ENCODE measurements at places on chromosomes 5 and 9. TPM values are rescaled to one million over a fixed set of nuclear protein-coding genes. Genes with fewer than 3 reads are reported as not detected.

DNA sequence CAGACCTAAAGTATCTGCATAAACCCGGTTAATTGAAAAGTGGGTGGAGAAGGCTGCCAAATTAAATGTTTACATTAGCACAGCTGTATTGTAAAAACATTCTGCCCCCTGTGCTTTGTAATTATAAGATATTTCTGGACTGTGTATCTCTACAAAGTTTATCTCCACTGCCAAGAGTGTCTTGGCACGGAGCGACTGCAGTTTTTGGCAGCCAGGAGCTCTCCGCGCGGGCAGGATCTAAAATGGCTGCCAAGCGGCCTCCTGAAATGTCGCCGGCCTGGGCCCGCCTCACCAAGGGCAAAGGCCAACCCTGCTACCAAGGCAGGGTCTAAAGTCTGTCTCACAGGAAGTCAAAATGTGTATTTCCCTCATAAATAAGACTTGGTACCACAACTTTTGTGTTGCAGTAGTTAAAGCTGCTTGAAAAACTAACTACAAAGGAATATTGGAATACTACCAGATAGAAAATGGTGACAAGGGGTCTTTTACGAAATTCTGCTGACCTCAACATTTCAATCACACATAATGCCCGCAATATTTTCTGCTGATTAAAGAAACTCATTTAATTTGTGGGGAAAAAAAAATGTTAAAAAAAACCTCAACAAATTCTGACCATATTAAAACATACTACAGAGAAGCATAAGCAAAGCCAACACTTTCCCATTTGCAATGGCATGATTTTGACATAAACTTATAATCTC, 110.4 kb downstream of the NFIB start:
- peak overlapping the region; percentile 35 for H3K4me3 ChIP-seq
- H3K27me3 ChIP-seq = no peaks in the 10 kb centered on the region
- peak overlapping the region; percentile 36 for H3K27ac ChIP-seq
- peak; percentile 41 for DNase-seq

DNA sequence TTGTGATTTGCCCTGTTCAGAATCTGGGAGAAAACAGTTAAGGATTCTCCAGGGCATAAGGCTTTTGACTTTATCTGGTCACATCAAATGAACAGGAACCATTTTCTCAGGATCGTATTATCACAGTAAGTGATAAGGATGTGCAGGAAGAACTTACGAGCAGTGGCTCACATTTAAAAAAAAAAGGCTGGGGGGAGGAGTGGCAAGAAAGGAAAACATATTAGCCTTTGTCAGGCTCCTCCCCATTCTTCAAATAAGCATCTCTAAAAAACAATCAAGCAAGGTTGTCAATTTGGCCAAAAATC, 234.3 kb upstream of the TMEM161B start:
- no peak overlapping the region for H3K27ac ChIP-seq
- no peak for DNase-seq
- H3K4me1 ChIP-seq = no peaks in the 10 kb centered on the region
- no peaks in the 10 kb centered on the region for H3K27me3 ChIP-seq
- peak overlapping the region; percentile 58 for H3K4me3 ChIP-seq

The FABP6 gene
- not detected for total RNA-seq

- no peak overlapping the region for H3K4me3 ChIP-seq
- no peaks in the 10 kb centered on the region for H3K27me3 ChIP-seq
- H3K36me3 ChIP-seq = no peaks in the 10 kb centered on the region
- no peak overlapping the region for H3K27ac ChIP-seq
These were observed 47.2 kb upstream of the FBXL7 start for GRCh38 chr5:15452781-15453180.

DNA sequence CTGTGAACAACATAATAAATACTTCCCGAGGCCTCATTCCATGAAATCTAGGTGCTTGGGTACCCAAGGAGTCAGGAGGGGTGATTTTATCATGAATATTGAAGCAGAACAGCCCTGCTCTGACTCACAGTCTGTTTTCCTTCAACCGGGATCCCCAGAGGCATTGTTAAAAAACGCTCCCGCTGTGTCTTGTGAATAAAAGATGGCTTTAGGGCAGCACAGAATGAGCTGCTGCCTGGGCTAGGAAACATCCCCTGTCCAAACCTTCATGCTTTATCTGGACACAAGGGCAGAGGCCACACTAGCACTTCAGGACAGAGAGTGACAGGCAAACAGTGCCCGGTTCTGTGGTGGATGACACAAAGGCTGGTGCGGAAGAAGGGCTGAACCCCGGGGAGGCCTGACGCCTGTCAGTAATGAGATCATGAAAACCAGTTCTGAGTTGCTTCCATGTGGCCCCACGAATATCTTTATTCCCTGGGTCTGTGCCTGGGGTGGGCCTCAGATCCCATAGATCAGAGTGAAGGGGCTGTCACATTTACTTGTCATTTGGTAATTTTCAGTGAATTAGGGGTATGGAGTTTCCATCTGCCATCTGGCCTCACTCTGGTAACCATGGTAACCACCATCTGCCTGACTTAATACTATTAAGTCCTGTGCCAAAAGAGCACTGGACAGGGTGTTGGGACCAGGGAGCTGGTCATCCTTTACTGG, 2.6 kb downstream of the IGFBPL1 start:
- H3K4me3 ChIP-seq = no peak overlapping the region
- no peaks in the 10 kb centered on the region for H3K36me3 ChIP-seq
- no peak overlapping the region for H3K27ac ChIP-seq
- H3K4me1 ChIP-seq = peaks cover 2% of the 10 kb centered on the region

- no peak for DNase-seq
- peaks cover 9% of the 10 kb centered on the region for H3K4me1 ChIP-seq
- no peaks in the 10 kb centered on the region for H3K27me3 ChIP-seq
- H3K4me3 ChIP-seq = no peak overlapping the region
These were observed 4.5 kb upstream of the PLPP6 start for GRCh38 chr9:4657426-4658159.

DNA sequence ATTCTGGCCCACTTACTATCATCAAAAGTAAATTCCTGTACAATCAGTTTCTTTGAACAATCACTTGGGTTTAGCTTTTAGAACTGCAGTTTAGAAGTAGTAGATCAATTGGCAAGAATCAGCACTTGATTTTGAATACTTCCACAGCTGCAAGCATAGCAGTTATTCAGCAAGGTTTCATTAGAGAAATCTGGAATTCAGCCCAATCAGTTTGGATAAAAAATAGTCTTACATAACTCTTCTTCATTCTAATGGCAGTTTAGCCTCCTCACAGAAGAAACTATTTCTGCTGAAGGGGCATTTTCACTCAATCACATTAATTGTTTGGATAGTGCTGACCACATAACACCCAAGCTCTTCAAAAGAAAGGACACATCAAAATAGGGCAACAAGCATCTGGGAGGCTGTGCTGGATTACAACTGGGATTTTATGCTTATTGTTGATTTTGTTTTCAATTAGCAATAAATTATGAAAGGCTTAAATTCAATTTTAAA, 336.2 kb upstream of the PDE4D start:
- H3K4me3 ChIP-seq = no peak overlapping the region
- no peaks in the 10 kb centered on the region for H3K36me3 ChIP-seq
- no peak overlapping the region for H3K27ac ChIP-seq
- H3K27me3 ChIP-seq = no peaks in the 10 kb centered on the region
- no peaks in the 10 kb centered on the region for H3K4me1 ChIP-seq
